Subcutaneous adipose tissue (tissue), 4 donors: ENCODE measurements at places on chromosomes 7 and 10. TPM values are rescaled to one million over a fixed set of nuclear protein-coding genes. Genes with fewer than 3 reads are reported as not detected.

Gene RBP3
- not detected for total RNA-seq

Gene TUBAL3
- total RNA-seq, result not detected

Gene CRTAC1
- 0.57 TPM for total RNA-seq

Gene TMEM196
- not detected for total RNA-seq

Gene COL1A2
- 164 TPM for total RNA-seq

Gene CALHM3
- not detected for total RNA-seq

Gene KCNMA1
- total RNA-seq, result 30.3 TPM

Gene ZNF273
- 4.4 TPM for total RNA-seq

Gene SPDYE16
- 3.8 TPM for total RNA-seq

Gene CSGALNACT2
- 23.9 TPM for total RNA-seq
